ENCODE measurements at places on chromosomes 12 and 14. TPM values are rescaled to one million over a fixed set of nuclear protein-coding genes. Genes with fewer than 3 reads are reported as not detected.

The TSPAN8 gene
- under 0.01 TPM for total RNA-seq

The COX8C gene
- 0.33 TPM for total RNA-seq

The NTF3 gene
- total RNA-seq, result 1.5 TPM

The GLS2 gene
- total RNA-seq, result under 0.01 TPM

The ITGA7 gene
- 130 TPM for total RNA-seq

The SSTR1 gene
- total RNA-seq, result 3.0 TPM

The TMEM253 gene
- not detected for total RNA-seq

The E2F7 gene
- total RNA-seq, result 4.6 TPM

The LTB4R2 gene
- 1.8 TPM for total RNA-seq

The INF2 gene
- 23.9 TPM for total RNA-seq

The RBM23 gene
- total RNA-seq, result 51.0 TPM

The TSPAN31 gene
- total RNA-seq, result 55.7 TPM

The VRK1 gene
- total RNA-seq, result 40.3 TPM
